ENCODE measurements at places on chromosomes 1 and 21. TPM values are rescaled to one million over a fixed set of nuclear protein-coding genes. Genes with fewer than 3 reads are reported as not detected.
A peak's percentile ranks its signal among the peaks of the same experiment; 100 is the strongest.

- DNase-seq = no peak
Observed at GRCh38 chr1:150863724-150864123, 12.7 kb downstream of the ARNT start.

DNA sequence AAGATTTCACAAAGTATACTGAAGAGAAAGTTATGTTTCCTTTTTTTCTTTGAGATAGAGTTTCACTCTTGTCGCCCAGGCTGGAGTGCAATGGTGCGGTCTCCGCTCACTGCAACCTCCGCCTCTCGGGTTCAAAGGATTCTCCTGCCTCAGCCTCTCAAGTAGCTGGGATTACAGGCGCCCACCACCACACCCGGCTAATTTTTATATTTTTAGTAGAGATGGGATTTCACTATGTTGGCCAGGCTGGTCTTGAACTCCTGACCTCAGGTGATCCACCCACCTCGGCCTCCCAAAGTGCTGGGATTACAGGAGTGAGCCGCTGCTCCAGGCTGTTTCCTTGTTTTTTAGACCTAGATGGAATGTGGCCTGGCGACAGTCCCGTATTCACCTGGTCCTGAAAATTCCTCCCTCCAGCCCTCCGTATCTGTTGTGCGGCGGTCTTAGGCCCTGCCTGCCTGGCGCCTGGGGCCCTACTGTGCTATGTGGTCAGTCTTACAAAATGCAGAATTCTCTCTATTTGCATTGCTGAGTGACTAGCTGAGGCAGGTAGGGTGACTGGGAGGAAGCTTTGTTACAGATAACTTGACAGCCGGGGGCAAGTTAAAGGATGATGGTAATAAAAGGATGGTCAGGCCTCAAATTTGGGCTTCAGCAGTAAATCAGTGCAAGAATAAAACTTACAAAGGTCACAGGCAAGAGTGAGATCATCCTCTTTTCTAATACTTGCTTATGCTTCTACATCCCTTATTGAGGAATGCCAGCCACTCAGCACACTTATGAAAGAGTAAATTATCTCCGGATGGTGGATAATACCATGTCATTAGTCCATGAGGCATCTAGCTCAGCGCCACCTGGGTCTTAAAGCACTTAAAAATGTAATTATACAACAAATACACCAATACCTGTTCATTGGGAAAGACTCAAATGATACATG is 30.3 kb downstream of the PARK7 start:
- DNase-seq = no peak

MAP3K21 gene
- total RNA-seq = 0.99 TPM

DNA sequence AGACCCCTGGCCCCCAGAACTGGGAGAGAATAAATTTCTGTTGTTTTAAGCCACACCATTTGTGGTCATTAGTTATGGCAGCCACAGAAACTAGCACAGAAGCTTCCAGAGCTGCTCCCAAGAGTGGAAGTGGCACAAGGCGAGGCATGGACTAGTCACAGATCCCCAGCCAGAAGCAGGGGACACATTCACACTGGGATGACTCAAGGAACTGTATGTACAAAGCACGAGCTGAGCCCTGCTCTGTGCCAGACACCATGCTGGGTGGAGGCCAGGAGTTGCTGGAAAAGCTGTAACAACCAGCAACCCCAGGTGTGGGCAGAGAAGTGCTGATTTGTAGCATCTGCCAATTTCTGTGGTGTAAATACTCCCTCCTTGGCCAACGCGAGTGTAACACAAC is 55.6 kb downstream of the TCP10L start:
- no peak for DNase-seq

- DNase-seq = peak; percentile 36
Observed at GRCh38 chr21:42527489-42528158, 14.0 kb downstream of the SLC37A1 start.

DNA sequence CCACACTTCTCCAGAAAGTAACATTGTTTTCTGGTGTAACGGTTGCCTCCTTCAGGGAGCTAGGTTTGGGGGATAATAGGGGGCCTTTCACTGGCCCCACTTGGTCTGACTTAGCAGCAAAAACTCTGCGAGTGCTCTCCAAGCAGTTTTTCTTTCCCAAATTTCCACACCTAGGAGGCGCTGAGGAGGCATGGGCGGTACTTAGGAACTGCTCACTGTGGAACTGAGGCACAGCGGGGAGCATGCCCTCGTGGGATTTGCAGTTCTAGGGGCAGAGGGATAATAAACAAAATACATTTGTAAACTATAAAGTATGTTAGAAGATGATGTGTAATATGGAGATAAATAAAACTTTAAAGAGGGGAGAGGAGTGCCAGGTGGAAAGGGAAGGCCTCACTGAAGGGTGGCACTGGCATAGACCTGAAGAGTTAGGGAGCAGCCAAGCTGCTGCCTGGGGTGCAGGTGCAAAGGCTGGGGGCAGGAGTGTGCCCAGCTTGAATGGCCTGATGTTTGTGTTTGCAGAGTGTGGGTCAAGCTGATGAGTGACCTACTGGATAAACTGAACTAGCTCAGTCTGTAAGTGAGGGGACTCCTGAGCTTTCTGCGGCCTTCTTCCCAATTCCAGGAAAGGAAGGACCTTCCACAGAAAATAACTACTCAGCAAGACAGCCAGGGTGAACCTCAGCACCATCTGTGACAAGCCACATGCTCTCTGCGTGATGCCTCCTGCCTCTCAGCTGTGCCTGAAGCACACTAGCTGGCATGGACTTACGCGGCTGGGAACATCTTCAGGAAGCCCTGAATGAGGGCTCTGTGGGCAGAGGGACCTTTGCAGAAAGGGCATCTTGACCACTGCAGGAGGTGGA is 1.9 kb downstream of the EPHX1 start:
- no peak for DNase-seq

GRCh38 chr1:47693115-47693514 is 255.3 kb downstream of the FOXD2 start:
- DNase-seq = no peak

CHODL gene
- total RNA-seq = not detected

GRCh38 chr1:40899230-40899870 is 37.2 kb upstream of the CITED4 start:
- DNase-seq = no peak

LDLRAD1 gene
- not detected for total RNA-seq

DNA sequence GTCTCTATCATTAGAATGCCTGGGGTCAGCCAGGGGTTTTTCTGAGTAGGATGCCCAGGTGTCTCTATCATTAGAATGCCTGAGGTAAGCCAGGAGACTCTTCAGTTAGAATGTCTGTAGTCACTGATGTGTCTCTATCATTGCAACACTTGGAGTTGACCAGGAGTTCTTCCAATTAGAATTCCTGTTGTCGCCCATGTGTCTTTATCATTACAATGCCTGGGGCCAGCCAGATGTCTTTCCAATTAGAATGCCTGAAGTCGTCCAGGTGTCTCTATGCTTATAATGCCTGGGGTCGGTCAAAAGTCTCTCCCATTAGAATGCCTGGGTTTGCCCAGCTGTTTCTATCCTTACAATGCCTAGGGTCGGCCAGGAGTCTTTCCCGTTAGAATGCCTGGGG is 55.8 kb downstream of the RNF187 start:
- no peak for DNase-seq

TACSTD2 gene
- 0.36 TPM for total RNA-seq

DNA sequence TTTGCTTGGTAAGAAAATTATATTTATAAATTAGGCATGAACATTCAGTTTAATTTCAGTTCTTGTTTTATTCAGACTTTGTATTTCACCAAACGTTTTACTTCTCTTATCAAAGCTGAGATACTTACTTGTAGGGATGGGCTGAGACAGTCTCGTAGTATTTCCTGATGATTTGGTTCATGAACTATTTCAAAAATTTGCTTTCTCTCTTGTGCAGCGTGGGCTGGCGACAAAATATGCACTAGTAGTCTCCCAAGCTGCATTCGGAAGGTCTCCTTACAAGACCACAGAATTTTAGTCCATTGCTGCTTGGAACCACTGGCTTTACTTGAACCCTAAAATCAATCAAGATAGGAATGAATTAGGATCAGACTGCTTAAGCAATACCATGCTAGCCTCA is 91.7 kb upstream of the GNG4 start:
- no peak for DNase-seq

DNA sequence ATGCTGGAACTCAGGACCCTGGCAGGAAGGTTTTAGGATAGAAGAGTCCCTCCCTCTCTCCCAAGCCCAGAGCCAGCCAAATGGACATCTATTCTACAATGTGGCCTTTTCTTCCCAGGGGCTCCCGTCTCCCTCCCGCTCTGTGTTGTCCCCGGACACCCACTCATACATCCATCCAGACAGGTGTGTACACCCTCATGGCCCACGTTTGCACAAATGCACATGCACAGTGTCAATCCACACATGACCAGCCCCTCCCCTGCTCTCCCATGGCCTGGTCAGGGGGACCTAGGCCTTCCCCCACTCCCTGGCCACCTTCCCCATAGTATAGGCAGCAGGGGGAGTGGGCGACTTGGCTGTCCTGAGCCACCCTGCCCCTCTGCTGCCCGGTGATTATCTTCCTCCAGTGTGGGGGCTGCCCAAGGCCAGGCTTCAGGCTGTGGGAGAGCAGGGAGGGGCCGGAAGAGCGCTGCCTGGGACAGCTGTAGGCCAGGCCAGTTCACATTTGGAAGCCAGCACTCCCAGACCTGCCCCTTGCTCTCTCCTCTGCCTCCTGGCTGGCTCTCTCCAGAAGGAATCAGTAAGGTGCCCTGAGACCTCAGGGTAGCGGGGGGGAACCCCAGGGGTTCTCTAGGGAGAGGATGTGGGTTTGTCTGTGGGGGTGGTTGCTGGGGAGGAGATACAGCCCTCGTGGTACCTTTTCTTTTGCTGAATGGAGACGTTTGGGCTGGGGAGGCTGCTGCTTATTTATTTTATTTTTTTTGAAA is 4.1 kb upstream of the PTPN7 start:
- peak; percentile 73 for DNase-seq

CHRM3 gene
- total RNA-seq = not detected

- DNase-seq = no peak
Observed at GRCh38 chr1:185154912-185155513, 1.7 kb downstream of the TRMT1L start.

DNA sequence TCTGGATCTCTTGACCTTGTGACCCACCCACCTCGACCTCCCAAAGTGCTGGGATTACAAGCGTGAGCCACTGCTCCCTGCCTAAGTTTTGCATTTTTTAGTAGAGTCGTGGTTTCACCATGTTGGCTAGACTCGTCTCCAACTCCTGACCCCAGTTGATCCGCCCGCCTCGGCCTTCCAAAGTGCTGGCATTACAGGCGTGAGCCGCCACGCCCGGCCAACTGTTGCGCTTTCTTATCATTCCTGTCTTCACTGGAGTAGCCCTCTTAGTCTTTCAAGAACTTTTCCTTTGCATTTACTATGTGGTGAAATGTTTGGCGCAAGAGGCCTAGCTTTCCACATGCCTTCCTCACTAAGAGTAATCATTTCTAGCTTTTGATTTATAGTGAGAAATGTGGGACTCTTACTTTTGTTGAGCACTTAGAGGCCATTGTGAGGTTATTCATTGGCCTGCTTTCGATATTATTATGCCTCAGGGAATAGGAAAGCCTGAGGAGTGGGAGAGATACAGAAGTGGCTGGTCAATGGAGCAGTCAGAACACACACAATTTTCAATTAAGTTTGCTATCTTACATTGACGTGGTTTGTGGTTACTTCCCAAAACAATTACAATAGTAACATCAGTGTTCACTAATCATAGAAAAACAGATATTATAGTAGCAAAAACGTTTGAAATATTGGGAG is 111.0 kb downstream of the ZMYM4 start:
- DNase-seq = no peak

DNA sequence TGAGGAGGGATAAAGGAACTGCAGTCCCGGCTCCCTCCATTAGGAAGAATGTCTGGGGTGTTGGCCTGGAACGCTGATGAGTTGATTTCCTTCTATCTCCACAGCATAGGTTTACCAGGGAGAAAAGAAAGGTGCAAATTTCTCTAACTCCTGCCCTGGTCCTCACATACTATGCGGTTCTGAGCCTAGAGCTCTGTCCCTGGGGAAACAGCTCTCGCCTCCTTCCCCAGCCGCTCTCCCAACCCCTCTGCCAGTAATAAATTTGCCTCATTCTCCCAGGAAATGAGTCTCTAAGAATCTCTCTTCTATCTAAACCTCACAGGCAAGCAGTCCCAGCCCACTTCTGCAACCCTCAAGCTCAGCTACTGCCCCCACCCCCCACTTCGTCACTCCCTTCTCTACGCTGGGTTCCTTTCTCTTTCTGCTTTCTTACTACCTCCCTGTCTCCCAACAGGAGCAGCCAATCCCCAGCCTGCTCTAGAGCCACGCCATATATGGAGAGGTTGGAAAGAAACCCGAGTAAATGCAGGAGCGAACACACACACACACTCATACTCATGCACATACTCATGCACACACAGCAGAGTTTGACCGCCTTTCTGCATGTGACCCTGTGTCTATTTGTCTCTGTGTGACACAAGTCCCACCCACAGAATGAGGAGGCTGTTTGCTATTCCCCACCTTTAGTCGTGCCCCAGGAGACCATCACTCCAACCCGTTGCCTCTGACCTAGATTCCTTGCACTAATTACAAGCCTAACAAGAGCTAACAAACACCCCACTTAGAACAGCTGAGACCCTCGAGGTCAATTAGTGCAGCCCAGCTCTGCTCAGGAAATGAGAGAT is 13.4 kb downstream of the PLEKHO1 start:
- no peak for DNase-seq

- DNase-seq = no peak
Observed at GRCh38 chr21:34926803-34927467, 122.2 kb downstream of the RUNX1 start.

DNA sequence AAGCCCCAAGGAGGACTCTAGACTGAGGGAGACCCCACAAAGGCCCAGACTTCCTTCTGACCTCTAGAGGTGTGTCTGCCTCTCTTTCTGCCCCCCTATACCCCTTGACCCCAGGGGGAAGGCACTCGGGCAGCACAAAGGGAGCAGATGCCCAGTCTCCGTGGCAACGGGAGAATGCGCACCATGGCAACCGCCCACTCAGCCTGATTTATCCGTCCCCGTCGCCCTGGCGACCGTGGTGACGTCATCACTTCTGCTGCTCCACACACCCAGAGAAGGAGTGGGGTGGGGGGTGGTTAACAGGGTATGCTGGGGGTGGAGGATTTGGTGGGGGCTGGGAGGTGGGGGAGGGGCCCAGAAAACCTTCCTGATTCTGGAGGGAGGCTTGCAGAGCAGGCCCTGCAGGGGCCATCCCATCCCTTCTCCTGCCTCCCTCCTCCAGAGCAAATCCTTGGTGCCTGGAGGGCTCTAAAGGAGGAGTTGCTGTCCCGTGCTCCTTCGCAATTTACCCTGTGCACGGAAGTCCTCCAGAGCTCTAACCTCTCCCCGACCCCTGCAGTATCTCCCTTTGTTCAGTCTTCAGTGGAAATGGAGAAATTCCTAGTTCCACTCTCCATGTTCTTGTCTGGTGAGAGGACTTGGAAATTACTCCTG is 6.3 kb downstream of the CELF3 start:
- DNase-seq = no peak

SLC30A2 gene
- total RNA-seq = not detected

CFHR4 gene
- not detected for total RNA-seq

DNA sequence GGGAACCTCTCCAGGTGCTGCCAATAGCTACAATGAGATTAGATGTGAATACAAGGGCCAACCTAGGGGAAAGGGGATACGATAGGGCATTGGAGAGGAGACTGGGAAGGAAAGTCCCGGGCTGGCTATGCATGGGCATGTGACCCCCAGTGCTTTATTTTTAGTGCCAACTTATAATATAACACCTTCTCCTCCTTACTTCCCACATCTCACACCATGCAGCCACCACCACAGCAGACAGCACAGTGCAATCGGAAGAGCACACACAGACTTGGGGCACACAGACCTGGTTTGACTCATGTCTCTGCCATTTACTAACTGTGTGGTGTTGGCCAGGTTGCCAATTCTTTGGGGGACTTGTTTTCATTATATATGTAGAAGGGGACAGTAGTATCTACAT is 85.4 kb downstream of the TOMM20 start:
- no peak for DNase-seq

GRCh38 chr1:107842241-107842640 is 122.7 kb downstream of the VAV3 start:
- no peak for DNase-seq

Data from CD4-positive, alpha-beta T cell (primary cell).